BJ (cell line): ENCODE measurements at places on chromosomes 4 and X.

DNA sequence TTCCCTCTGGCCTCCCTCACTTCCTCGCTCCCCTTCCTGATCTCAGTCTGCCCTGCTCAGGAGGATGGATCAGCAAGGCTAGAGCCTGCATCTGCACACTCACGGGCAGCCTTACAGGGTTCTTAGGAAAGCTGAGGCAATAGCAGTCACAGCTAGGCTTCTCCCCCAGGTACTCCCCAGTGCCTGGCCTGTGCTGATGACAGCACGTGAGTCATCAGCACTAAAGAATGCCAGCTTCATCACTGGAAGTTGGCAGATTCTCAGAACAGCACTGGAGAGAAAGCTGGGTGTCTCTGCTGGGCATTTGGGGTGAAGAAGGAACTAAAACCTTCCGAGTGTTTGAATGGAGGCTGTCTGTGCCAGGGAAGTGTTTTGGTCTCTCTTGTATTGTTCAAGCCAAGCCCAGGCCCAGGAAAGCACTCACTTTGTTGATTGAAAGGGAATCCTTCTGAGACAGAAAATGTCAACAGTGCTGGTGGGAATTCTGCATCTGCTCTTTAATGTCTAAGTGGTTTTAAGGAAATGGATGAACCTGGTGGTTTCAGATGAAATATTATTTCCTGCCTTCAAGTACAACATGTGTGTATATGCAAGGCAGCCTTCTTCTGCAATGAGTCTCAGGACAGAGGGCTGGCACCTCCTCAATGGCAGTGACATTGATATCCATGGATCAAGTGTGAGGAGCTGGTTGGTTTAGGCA is 73.0 kb upstream of the SCOC start:
- no peak for DNase-seq

GRCh38 chr4:112287258-112287989 is 1.7 kb upstream of the TIFA start:
- DNase-seq, result no peak

DNA sequence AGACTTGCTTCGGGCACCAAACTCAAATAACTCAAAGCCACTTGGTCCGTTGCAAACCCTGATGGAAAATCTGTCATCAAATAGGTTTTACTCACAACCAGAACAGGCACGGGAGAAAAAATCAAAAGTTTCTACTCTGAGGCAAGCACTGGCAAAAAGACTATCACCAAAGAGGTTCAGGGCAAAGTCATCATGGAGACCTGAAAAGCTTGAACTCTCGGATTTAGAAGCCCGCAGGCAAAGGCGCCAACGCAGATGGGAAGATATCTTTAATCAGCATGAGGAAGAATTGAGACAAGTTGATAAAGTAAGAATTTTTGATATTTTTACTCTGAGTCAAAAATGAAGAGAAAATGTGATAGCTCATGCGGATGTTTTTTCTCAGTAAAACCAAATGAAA is 87.2 kb downstream of the NRK start:
- no peak for DNase-seq

DNA sequence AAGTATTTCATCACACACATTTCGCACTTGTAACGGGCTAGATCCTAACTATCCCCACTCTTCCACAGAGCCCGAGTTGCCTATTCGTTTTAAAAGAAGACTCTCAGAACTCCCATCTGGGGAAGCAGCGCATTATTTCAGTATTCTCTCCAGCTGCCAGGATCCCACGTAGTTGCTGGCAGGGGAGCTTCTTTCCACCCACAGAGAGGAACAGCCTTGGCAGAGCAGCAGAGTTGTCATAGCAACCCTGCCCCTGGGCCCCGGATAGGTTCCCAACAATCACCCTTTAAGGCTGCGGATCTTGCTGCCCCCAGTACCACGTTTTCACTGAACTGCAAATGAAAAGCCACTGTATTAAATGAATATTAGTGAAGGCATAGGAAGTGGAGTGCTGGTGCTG is 106.7 kb downstream of the GPM6A start:
- DNase-seq, result no peak

DNA sequence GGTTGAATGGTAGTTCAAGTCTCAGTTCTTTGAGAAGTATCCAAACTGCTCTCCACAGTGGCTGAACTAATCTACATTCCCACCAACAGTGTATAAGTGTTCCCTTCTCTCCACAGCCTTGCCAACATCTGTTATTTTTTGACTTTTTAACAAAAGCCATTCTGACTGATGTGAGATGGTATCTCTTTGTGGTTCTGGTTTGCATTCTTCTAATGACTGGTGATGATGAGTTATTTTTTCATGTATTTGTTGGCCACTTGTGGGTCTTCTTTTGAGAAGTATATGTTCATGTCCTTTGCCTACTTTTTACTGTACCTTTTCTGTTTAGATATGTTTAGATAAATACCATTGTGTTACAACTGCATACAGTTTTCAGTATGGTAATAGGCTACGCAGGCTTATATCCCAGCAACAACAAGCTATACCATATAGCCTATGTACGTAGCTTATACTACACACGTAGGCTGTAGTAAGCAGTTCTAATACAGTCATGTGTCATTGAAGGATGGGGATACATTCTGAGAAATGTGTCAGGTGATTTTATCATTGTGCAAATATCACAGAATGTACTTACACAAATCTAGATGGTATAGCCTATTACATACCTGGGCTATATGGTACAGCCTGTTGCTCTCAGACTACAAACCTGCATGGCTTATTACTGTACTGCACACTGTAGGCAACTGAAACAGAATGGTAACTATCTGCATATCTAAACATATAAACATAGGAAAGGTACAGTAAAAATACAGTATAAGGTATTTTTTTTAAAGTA is 28.1 kb downstream of the KLHL8 start:
- no peak for DNase-seq

DNA sequence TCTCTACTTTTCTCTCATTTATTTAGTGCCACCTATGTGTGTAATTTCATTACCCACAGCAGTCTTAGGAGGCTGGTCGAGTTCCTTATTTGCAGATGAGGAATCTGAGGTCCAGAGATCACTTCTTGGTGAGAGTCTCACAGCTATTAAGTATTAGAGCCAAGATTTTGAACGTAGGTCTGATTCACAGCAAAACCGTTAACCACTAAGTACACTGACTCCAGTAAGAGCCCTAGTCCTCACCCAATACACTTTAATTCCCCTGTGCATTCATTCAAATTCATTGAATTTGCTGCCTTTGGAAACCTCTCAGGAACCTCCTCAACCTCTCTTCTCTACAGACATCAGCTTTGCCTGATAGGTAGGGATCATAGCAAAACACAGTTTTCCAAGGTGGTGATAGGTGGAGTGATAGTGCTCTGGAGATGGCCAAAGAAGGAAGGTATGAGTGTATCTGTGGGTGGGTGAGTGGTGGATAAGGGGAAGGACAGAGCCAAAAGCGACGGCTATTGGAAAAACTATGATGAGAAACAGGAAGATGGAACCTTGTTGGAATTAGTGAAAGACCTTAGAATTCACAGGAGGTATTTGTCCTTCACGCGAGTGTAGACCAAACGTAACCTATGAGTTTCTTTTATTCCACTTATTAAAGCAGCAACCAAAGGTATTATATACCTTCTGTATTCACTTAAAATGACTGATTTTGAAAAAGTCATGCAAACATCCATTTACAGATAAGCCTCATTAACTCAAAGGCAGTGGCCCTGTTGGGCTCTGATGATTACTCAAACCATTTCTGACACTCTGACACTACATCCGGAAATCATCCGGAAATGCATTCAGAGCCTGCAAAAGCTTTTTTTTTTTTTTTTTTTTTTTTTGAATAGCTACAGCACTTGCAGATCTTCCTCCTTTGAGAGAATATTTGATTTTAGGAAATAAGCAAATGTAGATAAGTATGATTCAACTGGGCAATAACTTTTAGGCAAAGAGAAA is 6.3 kb downstream of the FMR1 start:
- DNase-seq, result no peak

GRCh38 chrX:44042751-44043150 is 69.6 kb upstream of the NDP start:
- DNase-seq, result no peak

GRCh38 chr4:34043131-34043530 is 2201.2 kb downstream of the ARAP2 start:
- DNase-seq, result no peak

DNA sequence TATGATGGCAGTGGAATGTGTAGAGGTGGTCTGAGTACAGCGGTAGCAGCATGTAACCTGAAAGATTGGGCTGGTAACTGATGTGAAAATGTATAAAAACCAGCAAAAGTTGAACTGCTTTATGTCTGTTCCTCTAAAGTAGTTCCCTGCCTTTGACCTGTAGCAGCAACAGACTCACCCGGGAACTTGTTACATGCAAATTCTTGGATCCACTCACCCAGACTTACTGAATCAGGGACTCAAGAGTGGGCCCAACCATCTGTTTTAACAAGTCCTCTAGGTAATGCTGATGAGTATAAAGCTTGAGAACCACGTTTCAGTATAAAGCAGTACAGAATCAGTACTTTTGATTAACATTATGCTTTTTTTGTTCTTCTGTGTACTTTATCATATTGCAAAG is 84.7 kb downstream of the RAP1GDS1 start:
- DNase-seq, result no peak

DNA sequence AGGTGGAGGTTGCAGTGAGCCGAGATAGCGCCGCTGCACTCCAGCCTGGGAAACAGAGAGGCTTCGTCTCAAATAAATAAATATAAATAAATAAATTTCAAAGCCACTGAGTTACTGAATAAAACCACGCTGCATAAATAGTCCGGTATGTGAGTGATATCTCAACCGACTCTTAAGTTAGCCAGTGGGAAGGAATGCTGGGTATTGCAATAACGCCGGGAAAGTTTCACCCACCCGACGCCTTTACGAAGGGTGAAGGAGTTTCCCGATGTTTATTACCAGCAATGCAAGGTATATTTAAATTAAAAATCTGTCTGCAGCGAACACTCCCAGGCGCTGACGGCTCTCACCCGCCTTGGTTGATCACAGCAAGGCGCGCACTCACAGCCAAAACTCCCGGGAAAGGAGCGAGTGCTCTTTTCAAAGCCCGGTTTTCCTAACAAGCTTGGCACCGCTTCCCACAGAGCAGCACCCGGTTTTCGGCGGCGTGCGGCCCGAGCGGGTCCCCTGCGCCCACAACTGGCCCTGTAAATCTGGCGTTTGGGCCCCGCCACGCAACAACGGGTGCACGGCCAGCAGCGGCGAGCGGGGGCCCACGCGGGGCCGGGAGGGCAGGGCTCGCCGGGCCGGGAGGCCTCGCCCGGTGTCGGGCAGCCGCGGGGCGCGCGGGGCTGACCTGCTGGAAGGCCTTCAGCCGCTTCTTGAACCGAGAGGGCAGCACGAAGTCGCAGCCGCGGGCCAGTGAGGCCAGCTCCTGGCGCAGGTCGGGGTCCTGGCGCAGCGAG is 13.7 kb downstream of the PPP2R3B start:
- DNase-seq, result no peak

DNA sequence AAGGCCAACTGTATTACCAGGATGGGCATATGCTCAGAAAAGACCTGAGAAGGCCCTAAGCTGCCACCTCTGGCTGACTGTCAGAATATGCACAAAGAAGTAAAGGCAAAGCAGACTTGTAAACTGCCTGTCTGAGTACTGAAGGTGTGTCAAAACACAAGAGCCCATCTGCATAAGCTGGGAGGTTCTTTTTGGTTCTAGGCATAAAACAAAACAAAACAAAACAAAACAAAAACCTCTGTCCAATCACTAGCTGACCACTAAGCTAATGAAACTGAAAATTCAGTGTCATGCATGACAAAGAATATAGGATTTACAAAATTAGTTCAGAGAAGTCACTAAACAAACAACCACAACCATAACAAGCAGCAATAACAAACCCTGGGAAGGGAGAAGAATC is 20.6 kb downstream of the SH3D19 start:
- no peak for DNase-seq

DNA sequence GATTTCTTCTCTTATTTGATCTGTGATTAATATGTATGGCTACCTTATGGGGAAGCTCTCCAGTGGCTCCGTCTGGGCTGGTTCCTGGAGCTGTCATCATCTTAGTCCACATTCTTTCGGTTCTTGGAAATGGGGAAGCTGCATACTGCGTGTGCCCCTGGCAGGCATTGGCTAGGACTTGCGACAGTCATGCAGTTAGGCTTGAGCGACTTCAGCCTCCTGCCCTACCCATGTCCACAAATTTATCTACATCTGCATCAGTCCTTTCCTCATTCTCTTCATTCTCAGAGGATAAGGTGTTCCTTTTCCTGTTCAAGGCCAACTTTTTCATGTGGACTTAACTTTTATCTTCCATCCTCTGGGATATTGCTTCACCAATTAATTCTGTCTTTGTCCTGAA is 214.2 kb downstream of the RELL1 start:
- no peak for DNase-seq

DNA sequence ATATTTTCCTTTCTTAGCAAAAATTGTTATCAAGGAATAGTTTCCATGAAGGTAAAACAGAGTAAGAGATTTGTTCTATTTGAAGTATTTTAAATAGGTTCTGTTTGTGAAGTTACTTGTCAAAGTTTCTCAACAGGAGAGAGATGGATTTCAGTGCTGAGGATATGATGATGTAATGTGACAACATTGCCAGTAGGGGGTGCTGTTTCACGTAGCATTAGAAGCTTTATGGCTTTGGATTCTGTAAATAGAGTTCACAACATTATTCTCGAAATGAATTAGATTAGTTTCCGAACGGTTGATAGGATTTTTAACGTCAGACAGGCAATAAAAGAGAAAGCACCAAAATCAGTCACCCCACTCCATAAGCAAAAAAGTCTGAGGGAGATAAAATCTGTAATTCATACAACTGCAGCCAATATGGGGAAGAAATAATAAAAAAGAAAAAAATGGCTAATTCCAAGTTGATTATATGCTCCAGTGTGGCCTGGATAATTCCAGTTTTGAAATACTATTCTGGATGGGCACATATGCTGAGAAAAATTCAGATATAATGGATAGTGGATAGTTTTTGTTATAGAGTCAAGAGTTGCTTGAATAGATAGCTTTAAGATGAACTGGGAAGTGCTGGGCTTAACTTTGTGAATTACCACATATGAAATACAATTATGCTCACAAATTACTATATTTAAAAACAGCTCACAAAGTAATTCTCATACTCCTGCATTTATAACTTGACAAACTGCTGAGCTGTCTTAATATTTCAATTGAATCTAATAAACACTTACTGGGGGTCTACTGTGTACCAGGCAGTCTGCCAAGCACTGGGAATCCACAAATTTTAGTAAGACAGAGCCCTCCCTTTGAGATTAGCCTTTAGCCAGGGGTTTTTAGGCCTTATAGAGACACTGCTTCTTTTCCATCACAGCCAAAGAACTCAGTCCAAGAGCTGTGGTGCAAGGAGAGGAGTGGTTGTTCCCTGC is 109.1 kb downstream of the GPAT3 start:
- DNase-seq, result no peak

- DNase-seq, result no peak
Observed at GRCh38 chr4:146442801-146443200, 78.9 kb downstream of the SLC10A7 start.
